ENCODE measurements at places on chromosomes 7 and 10. TPM values are rescaled to one million over a fixed set of nuclear protein-coding genes. Genes with fewer than 3 reads are reported as not detected.

The PEX1 gene
- total RNA-seq, result 11.6 TPM

The DPP6 gene
- 1.3 TPM for total RNA-seq

The TFEC gene
- not detected for total RNA-seq

DNA sequence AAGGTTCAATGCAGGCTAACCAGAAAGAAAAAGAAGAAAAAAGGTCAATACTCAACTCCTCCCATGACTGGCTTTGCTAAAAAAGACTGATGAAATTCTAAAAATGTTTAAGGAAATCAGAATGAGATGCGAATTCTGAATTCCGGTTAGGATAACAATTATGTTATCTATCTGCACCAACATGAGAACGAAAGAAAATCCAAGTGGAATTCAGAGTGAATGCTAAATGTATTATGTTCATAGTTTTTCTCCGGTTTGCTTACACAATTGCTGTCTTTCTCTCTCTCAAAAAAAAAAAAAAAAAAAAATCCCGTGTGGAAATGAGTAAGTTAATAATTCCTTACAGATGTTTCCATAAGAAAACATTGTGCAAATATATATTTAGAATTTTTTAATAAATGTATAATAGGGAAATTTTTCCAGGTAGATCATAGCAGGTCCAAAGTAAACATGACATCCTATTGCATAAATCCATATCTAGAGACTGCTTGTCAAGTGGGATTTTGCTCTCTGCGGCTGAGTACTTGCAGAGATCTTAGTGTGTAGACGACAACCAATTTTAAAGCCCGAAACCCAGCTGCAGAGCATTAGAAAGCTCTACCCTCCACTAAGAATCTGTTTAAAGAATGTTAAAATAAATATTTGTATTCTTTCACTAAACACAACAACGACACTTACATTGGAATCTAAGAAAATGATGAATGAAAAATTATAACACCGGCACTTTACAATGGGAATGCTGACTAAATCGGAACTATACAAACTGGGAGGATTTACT lies 104.0 kb downstream of the JAZF1 start:
- DNase-seq, result no peak

- no peak for DNase-seq
These were observed 1.1 kb upstream of the KLF14 start for GRCh38 chr7:130734815-130735716.

GRCh38 chr7:149237502-149237901 lies 1.9 kb upstream of the ZNF212 start:
- DNase-seq, result no peak

DNA sequence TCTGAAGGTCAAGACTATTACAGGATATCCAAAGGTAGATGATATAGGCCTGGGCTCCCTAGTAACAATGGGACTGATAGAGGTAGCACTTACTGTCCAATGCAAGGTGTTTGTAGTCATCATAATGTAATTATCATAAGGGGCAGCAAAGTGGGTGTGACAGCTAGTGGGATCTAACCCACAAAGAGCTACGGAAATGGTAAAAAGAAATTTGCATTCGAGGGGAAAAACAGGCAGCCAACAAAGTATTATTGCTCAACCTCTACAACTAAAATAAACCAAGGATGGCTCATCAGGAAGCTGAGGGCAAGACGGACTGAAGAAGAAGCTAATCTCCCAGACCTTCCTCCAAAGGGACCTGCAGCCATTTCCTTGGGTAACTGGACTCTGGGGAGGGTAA lies 211.0 kb downstream of the WDR11 start:
- no peak for DNase-seq

The CD36 gene
- total RNA-seq, result 6.5 TPM

DNA sequence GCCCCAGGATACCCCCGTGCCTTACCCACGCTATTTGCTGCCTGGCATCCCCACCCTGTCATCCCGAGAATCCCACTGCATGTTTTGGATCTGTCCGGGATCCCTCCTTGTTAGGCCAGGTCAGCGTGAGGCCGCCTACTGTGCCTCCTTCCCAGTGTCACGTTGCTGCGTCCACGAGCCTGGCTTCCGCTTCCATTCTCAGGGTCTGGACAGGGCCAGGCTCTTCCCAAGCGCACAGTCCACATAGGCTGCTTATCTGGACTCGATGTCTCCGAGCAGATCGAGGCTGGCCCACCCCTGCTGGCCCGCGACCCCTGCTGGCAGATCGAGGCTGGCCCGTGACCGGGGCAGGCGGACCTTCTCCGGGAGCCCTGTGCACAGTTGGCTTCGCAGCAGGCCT lies 27.1 kb downstream of the FOXK1 start:
- no peak for DNase-seq

The ASIC3 gene
- total RNA-seq, result 0.10 TPM

The AHCYL2 gene
- 9.8 TPM for total RNA-seq

DNA sequence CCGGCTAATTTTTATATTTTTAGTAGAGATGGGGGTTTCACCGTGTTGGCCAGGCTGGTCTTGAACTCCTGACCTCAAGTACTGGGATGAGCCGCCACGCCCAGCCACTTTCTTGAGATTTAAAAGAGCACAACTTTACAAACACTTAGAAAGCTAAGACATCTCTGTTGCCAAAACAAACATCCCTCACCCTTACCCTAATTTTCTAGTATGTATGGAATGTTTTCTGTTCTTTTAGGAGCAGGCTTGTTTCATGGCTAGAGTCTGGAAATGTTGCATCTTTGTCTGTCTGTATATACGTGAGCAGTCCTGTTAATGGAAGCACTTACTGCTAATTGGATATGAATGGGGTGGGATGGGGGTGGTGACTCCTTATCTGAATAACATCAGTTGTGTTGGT lies 2.9 kb downstream of the OLAH start:
- no peak for DNase-seq

GRCh38 chr10:10513067-10513466 lies 504.6 kb upstream of the CELF2 start:
- no peak for DNase-seq

- DNase-seq, result no peak
These were observed 17.6 kb upstream of the CRHR2 start for GRCh38 chr7:30699706-30700495.

The HOXA4 gene
- 4.3 TPM for total RNA-seq

DNA sequence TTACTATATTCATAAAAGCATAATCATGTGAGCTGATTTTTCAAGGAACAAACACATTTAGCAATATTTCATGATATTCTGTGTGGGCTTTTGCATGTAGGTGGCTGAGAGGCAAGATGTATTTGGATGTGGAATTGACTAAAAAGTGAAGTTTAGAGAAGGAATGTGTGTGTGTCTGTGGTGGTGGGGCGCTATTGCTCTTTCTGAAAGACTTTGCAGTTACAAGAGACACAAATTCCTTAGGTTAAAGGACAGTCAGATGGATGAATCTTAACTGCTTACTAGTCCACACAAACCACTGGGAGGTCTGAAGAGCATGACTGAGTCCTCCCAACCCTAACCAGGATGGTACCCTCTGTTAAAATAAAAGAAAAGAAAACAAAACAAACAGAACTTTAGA lies 200.1 kb downstream of the SDHAF3 start:
- DNase-seq, result no peak

DNA sequence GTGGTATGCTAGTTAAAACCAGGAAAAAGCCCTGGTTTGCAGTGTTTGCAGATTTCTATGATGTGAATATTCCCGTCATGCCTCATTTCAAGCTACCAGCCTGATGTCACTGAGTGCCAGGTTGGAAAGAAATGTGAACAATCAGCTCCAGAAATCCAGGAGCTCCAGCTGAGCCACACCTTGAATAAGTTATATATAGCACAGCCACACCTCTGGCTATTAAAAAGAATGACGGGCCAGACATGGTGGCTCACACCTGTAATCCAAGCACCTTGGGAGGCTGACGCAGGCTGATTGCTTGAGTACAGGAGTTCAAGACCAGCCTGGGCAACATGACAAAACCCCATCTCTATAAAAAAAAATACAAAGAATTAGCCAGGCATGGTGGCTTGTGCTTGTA lies 18.7 kb upstream of the SLF2 start:
- no peak for DNase-seq

The PDE1C gene
- total RNA-seq, result 19.1 TPM

- peak; percentile 64 for DNase-seq
These were observed 9.4 kb downstream of the LIMK1 start for GRCh38 chr7:74092964-74093471.

- no peak for DNase-seq
These were observed 589.3 kb downstream of the DNAJB6 start for GRCh38 chr7:157926107-157926506.

DNA sequence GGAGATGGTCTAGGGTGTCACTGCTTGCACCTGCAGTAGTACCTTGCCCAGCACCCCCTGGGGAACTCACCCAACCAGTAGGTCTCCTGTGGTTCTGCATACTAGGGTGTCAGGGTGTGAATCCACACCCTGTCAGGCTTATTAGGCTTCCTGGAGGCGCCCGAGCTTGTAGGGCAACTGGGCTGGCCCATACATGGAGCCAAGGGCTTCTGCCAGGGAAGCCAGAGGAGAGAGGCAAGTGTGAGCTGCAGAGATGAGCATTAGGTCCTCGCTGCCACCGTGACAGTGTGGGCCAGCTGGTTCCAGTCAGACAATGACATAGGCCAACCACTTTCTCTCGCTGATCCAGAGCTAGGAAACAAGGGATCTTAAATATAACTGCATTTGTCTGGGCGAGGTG lies 11.2 kb downstream of the MXI1 start:
- no peak for DNase-seq

GRCh38 chr10:125080984-125081383 lies 79.4 kb downstream of the CTBP2 start:
- DNase-seq, result no peak

- no peak for DNase-seq
These were observed 273.9 kb upstream of the ZMIZ1 start for GRCh38 chr10:78794736-78795455.

DNA sequence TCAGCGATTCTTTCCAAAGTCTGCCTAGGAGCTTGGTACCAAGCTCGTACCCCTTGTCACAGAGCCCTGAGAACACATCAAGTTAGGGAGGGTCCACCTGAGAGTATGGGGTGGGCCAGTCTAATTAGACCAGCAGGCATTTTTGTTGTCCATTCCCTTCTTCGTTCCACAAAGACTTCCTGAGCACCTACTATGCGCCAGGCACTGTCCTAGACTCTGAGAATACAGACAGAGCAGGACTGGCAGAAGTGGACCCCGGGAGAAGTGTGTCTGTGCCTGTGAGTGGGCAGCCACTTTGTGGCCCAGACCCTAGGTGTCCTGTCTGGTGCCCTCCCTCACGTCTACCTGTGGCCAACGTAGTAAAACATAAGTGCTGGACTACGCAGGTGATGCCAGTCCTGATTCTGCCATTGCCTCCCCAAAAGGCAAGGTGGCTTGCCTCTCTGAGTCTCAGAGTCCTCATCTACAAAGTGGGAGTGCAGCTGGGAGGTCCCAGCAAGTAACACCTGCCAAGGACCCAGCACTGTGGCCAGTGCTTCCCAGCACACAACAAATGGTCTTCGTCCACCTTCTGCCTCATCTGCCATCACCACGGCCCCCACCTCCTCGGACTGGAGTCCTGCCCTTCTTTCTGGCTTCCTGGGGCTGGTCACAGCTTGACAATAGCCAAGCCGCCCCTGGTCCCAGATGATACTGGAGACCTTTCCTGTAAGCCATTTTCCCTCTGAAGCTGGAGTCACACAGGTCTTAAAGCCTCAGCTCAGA lies 54.3 kb upstream of the DUSP5 start:
- DNase-seq, result no peak

DNA sequence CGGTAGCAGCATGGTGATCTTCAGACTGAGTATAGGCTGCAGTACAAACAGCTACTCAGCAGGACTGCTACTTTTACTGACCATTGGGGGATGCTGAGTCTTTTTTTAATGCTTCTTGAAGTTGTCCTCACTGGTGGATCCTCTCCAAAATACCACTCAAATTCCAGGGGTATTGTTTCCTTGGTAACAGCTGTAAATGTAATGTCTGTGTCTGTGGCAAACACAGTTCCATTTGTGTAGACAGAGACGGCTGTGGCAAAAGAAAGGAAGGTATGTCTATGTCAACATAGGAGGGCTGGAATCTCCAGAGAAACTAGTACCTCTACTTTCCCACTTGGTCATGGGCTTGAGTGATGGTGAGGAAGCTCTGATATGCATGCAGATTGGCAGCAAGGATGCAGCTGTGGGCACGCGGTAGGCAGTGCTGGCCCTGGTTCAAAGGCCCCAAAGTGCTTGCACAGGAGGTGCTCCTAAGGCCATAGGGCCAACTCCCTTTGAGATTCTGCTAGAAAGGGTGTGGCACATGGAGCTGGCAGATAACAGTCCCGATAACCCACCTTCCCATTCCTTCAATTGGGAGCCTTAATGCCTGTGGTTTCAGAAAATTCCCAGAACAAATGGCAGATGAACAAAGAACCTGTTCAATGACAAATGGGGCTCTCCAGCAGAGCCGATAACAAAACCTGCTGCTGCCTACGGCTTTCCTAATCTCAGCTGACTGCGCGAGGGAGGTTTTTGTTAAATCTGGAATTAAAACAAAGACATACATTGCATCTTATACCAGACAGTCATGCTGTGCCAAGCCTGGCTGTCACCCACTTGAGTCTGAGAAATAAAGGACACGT lies 43.0 kb downstream of the PKD1L1 start:
- peak; percentile 39 for DNase-seq

DNA sequence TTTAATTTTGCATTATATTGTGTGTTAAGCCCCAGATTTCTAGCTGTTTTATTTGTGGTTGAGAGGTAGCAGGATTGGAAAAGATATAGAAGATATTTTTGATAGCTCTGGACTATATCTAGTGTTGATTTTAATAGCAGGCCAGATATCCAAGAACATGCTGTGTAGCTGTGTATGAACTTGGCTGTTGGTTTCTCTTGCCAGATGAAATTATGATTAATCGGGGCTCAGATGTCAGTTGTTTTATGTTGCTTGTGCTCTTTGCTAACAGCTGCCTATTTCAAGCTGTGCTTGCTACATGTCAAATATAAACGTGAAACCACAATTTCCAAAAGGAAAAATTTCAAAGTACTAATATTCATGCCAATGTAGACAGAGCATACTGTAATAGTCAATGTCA lies 141.1 kb downstream of the GRM3 start:
- no peak for DNase-seq

The KNDC1 gene
- not detected for total RNA-seq

The GHRHR gene
- not detected for total RNA-seq

- DNase-seq, result peak; percentile 58
These were observed 887 bp downstream of the COL13A1 start for GRCh38 chr10:69802424-69803161.

The CACNA2D1 gene
- total RNA-seq, result 7.2 TPM

The SEMA3C gene
- total RNA-seq, result 111 TPM

The VAX1 gene
- not detected for total RNA-seq

GRCh38 chr7:127582361-127582760 lies 3.0 kb downstream of the GCC1 start:
- DNase-seq, result no peak

Data from RPMI7951 (cell line).